Stimulated activated naive CD4-positive, alpha-beta T cell treated with Interleukin-2 at 50 U/mL for 16 hours (primary cell): ENCODE measurements at places on chromosomes 11 and 22.

GRCh38 chr22:48707763-48708557 is 1119.7 kb downstream of the BRD1 start:
- no peak for DNase-seq

- DNase-seq, result no peak
Measured at GRCh38 chr11:42066113-42066512, 606.7 kb upstream of the LRRC4C start.

- DNase-seq, result no peak
Measured at GRCh38 chr11:25408146-25408545, 911.3 kb downstream of the LUZP2 start.

- no peak for DNase-seq
Measured at GRCh38 chr11:2387266-2387987, 10.3 kb downstream of the CD81 start.

GRCh38 chr11:1876361-1877063 is 15.2 kb downstream of the PRR33 start:
- no peak for DNase-seq

DNA sequence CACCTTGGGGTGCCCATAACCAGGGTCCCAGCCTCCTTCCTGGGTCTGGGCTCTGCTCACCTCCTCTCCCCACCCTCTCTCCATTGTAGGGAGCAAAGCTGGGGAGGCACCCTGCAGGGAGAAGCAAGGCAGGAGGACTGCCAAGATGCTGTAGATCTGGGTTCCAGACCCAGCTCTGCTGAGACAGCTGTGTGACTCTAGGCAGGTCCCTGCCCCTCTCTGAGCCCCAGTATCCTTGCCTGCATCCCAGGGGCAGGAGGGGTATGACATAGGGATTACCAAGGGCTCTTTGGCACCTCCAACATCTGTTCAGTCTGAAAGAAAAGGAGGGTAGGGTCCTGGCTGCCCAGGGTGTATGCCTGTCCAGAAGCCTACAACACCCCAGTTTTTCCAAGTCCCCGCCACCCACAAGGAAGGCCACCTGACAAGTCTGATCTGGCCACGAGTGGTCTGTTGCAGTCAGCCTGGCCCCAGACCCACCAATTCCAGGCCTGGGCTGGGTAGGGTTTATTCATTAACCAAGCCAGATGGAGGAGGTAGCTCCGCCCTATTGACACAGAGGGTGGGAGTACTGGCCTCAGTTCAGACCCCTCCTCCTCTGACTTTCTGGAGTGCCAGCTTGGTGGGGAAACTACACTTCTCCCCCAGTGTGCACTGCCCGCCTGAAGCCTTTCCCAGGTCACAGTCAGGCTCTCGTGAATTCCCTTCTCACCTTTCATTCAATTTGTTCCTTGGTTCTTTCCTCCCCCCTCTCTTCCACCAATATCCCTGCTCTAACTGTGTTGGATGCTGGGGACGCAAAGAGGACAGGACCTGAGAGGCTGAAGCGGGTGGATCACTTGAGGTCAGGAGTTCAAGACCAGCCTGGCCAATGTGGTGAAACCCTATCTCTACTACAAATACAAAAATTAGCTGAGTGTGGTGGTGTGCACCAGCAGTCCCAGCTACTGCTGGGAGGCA is 15.0 kb downstream of the STARD10 start:
- no peak for DNase-seq

DNA sequence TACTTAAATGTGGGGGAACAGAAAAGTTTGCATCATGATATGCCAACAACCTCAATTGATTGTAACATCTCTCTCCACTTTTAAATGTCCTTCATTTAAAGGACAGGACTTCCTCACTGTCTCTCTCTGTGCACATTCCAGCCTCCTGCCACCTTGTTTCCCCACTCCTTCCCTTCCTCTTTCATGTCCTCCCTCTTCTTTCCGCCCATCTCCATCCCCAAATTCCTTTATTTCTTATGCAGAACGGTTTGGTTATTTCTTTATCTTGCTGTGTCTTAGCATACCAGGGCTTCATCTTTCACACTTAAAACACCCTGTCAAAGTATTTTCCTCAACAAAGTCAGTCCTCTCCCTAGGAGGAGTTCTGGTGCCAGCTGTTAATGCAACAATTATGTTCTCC is 293.8 kb downstream of the NXPE2 start:
- DNase-seq, result no peak

DNA sequence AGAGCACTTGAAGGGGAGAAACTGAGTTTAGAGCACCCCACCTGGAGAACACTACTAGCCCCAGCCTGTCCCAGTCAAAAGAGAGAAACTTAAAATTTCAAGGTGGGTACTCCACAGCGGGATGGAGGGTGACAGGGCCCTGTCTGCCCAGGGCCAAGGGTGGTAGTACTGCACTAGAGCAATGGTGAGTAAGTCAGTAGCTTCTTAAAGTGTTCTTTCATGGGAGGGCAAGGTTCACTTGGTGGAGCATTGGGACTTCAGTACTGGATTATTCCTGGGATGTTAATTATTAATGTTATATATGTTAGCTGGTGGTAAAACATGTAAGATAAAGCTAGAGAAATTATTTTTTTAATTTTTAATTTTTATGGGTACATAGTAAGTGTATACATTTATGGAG is 28.5 kb upstream of the AQP11 start:
- DNase-seq, result no peak

GRCh38 chr11:19844806-19845205 is 132.2 kb downstream of the NAV2 start:
- no peak for DNase-seq

GRCh38 chr11:64136765-64137441 is 29.0 kb downstream of the MACROD1 start:
- no peak for DNase-seq

DNA sequence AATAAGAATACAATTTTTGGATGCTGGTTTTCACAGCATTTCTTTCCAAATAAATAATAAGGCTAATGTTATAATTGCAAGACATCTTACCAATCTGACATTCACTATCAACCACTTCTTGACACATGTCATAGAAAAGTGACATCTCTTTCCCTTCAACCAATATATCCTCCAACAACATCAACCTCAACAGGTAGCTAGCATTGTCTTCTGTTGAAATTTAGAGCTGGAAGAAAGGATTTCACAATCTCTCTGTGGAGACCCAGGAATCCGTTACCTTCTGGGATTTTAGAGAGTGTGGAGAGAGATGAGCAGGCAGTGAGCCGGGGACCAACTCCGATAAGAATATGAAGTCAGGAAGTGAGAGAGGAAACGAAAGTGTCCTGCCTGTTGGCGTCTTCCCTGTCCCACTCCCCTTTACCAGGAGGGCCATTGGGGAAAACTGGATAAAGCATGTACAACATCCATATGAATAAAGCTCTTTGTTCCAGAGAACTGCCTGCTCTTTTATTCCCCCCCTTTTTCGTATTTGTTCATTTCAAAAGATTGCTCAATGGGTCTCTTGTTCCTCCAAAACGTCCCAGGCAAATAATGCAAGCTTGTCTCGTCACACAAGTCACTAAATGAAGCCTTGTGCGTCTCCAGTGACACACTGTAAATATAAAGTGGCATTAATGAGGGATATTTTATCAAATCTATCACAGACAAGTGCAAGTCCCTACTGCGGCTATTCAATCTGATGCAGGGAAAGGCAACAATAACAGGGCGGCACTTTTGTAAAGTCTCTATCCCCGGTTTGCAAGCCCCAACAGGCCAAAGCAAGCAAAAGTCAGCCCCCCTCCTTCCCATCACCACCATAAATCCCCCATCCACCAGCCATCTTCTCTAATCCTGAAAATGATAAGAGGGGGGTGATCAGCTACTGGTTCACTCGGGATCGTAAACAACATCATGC is 3.4 kb downstream of the CADM1 start:
- no peak for DNase-seq

DNA sequence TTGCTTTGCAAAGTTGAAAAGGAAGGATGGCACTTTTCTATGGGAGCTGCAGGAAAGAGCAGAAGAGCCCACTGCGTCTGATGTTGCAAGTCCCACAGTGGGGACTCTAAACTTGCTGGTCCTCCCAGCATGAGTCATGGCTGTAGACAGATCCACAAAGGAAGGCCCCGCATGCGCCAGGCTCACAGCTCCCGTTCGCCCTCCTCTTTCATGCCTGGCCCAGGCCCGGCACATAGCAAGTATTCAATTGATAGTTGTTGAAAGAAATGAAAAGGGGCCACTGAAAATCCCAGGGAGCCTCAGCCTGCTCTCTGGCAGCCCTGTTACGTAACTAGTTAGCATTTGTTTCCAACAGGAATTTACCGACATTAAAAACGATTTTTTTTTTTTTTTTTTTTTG is 18.9 kb downstream of the AP1B1 start:
- DNase-seq, result no peak

- DNase-seq, result no peak
Measured at GRCh38 chr11:40722179-40722795, 737.2 kb downstream of the LRRC4C start.

DNA sequence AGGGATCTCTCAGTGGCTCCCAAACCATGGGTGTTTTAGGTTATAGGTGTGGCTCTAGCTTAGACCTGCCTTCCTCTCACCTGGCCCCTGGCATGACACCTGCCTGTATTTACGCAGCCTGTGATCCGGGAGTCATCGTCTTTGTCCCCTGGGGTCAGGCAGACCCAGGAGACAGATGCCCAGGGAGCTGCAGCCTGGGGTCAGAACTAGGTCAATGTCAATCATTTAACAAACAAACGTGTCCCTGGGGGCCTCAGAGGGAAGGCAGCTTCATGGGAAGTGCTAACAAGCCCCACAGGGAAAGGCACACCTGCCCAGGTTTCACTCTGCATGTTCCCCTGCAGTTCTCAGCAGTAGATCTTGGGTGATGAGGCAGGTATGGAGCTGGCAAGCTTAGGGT is 12.0 kb downstream of the BACE1-AS start:
- no peak for DNase-seq

DNA sequence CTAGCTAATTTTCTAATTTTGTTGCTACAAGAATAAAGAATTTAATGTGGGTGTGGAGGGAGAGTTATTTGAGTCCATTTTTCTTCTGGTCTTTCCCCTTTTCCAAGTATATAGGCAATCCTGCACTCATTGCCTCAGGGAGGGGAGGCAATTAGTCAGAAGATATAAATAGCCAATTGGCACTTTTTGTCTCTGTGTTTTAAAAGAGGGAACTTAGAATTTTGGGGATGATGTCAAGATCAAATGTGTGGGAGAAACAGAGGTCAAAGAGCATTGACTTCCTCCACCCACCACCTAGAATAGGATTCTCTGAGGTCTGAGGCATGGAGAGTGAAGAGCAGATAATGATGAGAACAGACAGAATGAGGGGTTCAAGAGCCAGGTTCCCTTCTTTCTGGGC is 120.3 kb upstream of the ZC3H12C start:
- DNase-seq, result no peak

DNA sequence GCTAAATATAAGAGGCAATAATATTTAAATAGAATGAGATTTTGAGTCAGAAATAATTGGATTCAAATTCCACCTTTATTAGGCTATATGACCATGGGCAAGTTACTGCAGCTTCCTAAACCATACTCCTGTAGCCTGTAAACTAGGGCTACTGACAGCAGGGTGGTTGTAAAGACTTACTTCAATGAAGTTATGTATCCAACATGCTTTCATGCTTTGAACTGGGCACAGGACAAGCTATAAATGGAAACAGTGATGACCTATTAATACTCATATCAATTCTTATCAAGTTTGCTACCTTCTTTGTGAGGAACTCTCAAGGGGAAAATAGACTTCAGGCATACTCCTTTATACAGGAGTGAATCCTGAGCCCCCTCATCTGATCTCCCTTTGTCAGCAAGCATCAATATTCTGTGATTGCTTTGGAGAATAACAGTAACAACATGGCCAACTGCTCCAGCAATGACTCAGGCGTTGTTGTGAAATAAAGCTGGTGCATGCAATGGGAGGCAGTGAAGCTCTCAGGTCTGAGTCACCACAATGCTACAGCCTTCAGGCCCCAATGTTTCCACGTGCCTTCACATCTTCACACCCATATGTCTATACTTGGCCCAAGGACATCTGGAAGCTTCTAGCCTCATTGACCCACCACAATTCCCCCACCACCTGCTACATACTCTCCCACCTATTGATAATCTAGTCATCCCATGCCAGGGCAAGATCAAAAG is 102.5 kb downstream of the KCNA4 start:
- DNase-seq, result no peak

DNA sequence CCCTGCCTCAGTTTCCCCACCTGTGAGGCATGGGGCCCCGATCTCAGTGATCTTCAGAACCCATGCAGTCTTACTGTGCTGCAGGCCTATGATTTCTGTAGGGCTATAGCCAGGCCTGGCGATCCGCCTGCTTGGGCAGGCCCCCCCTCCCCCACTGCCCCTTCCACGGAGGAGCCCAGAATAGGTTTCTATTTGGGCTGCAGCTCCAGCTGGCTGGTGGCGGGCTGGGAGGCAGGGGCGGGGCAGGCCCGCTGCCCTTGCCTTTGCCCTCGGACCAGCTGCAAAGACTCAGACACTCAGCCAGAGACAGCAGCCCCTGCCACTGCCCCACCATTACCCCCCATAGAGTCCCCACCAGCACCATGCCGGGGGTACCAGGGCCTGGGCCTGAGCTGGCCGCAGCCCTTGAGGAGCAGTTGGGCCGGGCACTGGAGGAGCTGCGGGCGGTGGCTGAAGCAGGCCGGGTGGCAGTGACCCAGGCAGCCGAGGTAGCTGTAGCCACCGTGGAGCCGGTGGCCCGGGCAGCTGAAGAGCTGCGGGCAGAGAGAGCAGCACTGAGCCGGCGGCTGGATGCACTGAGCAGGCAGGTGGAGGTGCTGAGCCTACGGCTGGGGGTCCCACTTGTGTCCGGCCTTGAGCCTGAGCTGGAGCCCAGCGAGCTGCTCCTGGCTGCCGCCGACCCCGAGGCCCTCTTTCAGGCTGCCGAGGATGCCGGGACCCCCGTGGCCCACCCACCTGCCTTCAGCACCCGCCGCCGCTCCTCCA is 12.2 kb downstream of the SMTN start:
- DNase-seq, result no peak

- no peak for DNase-seq
Measured at GRCh38 chr11:39668640-39669039, 1790.8 kb downstream of the LRRC4C start.

- DNase-seq, result no peak
Measured at GRCh38 chr11:57160665-57161064, 21.1 kb upstream of the LRRC55 start.

GRCh38 chr11:78784321-78785061 is 209.8 kb upstream of the NARS2 start:
- DNase-seq, result no peak

DNA sequence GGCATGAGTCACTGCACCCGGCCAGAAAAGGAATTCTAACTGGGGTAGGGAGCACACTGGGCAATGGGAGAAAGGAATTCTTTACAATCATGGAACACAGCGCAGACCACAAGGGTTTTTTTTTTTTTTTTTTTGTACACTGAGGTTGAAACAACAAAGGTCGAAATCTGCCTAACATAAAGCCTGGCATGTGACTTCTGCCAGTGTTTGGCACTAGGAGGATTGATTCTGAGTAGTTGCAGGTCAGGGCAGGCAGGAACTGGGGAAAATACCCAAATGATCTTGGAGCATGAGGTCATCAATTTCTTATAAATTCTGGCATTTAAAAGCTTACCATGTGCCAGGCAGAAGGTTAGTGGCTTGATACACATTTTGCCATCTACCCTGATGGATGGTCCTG is 202.0 kb upstream of the SNX19 start:
- no peak for DNase-seq

GRCh38 chr11:59206635-59207034 is 6.1 kb downstream of the MPEG1 start:
- no peak for DNase-seq

- no peak for DNase-seq
Measured at GRCh38 chr11:70811483-70811882, 413.2 kb downstream of the CTTN start.

- no peak for DNase-seq
Measured at GRCh38 chr22:23580576-23581259, 628 bp upstream of the IGLL1 start.

- no peak for DNase-seq
Measured at GRCh38 chr11:62536301-62536957, 10.2 kb downstream of the AHNAK start.

- DNase-seq, result no peak
Measured at GRCh38 chr11:116910378-116910777, 73.0 kb upstream of the APOA1 start.
